GF-D8 (cell line): ENCODE measurements at places on chromosomes 1 and 21.

GRCh38 chr1:26994787-26995517 lies 1.5 kb downstream of the TRNP1 start:
- no peak for DNase-seq

DNA sequence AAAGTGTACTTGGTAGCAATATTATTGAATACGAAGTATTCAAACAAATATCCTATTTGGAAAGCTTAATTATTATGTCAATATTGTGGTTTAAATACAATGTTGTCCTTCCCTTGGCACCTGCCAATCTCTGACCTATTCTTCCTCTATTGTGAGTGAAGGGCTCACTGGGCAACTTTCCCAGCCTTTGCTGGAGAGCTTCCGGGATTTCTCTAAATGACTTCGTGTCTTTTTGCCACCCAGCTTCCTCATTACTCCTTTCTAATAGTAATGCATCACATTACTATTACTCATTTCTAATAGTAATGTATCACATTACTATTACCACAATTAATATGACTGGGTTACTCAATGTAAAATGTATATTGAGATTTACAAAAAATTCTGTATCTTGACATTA lies 880.6 kb downstream of the BRINP3 start:
- no peak for DNase-seq

DNA sequence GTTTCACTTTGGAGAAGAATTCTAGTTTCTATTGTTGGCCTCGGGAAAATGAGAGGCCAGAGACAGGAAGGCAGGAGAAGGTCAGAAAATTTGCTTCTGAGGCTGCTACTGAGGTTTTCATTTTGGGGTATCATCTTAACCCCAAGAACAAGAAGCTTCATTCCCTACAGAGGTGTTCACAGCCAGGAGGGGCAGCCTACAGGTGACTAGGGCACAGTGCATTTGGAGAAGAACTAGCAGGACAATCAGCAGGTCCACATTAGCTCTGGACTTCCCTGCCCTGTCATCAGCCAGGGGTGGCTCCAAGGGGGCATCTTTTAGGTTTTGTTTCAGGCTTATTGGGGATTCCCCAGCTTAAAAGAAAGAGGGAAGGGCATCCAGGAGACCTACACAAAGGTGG lies 12.1 kb upstream of the ZNF496 start:
- DNase-seq = no peak

- DNase-seq = no peak
Measured at GRCh38 chr1:62090016-62090415, 104.6 kb upstream of the L1TD1 start.

GRCh38 chr1:96509951-96510350 lies 211.6 kb upstream of the PTBP2 start:
- no peak for DNase-seq

- no peak for DNase-seq
Measured at GRCh38 chr1:180096584-180097325, 57.9 kb upstream of the QSOX1 start.

- no peak for DNase-seq
Measured at GRCh38 chr1:66563094-66563800, 29.3 kb downstream of the SGIP1 start.

- no peak for DNase-seq
Measured at GRCh38 chr1:156705918-156706656, 704 bp upstream of the CRABP2 start.

- DNase-seq = no peak
Measured at GRCh38 chr1:206979379-206980043, 9.3 kb upstream of the FCAMR start.

GRCh38 chr21:35779690-35780570 lies 280.4 kb downstream of the SETD4 start:
- no peak for DNase-seq

DNA sequence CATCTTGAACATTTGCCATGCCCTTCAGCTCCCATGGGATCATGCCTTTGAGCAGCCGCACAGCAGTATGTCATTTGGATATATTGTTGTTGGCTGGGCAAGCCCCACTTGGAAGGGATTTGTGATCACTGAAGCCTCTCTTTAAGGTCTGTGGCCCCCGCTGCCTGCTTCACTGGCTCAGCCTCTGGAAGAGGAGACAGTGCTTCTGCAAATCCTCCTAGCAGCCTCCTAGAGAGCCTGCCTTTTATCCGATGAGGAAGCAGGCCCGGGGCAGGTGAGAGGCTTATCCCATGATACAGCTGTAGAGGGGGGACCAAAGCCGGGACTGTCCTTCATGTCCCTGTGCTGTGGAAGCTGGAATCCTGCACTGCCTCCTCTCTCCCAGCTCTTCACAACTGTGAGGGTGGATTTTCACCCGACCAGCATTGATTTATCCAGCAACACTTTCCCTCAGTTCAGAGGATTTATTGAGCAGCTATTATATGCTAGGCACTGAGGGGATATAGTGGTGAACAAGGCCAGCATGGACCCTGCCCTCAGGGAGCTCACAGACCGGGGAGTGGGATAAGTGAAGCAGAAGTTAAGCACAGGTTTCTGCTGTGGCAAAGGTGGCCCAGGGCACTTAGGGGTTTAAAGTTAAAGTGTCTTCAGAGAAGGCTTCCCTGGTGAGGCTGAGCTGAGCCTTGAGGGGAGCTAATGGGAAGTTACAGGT lies 3.9 kb downstream of the TMEM61 start:
- no peak for DNase-seq

DNA sequence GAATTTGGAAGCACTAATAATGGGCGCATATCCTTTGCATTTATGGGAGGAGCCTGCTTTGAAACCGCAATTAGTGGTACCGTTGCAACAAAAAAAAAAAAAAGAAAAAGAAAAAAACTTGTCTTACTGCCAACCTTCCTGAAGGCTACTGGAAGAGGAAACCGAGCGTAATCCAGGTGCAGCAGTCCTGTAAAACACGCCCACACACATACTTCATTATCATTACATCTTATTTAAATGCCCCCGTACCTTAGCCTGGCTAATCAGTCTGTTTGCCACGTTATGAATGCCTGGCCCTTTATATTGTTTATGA lies 686 bp upstream of the ZNF281 start:
- DNase-seq = no peak

- DNase-seq = no peak
Measured at GRCh38 chr1:65691152-65691900, 101.4 kb upstream of the PDE4B start.

- DNase-seq = no peak
Measured at GRCh38 chr1:182330303-182330702, 61.3 kb downstream of the GLUL start.

DNA sequence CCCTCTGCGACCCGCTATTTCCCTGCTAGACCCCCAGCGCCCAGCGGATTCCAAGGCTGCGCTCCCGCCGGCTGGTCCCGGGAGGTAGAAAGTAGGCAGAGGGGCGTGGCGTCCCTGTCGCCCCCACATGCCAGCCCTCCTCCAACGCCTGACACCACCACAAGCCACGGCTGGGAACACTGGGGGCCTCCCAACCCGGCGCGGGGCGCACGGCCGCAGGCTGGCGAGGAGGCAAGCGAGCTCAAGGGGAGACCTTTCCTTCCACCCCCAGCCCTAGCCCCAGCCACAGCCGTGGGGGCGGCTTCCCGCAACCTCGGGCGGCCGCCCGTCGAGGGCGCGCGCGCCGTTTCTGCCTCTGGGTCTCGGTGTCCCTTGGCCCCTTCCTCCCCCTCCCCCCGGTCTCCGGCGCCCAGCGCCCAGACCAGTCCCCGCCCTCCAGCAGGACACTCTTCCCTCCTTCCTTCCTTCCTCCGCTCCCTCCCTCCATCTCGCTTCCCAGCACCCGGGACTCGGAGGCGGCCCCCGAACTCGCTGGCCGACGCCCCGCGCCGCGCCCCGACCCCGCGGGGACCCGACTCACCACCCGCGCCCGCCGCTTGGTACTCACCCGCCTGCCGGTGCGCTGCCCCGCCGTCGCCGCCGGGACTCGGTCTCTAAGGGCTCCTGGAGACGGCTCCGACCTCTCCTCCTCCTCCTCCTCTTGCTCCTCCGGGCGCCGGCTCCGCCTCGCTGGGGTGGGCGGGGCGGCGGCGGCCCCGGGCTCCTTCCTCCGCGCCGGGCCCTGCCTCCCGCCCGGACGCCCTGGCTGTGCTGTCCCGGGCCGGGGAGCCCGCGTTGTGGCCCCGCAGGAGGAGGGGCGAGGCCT lies at the start of gene GNG12:
GNG12 (minus strand) TSS at position 731 of the 865 bp plus-strand sequence. CDS start 125,781 bp downstream, outside the sequence.
- DNase-seq = no peak

DNA sequence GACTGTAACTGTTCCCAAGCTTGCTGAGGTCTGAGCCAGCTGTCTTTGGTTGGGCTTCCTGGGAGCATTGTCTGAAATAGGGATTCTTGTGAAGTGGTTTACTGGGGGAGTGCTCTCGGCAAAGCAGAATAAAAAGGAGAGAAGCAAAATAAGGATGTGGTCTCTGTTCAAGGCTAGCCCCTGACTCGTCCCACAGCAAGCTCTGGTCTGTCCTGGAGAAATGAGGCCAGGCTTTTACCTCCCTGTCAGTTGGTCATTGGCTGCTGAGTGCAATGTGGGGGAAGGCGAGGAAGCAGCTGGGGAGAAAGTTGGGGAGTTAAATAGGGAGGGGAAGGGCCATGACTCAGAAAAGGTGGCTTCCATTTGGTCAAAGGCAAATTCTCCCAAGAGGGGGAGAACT lies 303.9 kb upstream of the DUSP10 start:
- DNase-seq = no peak

- DNase-seq = no peak
Measured at GRCh38 chr21:18985584-18985983, 582.0 kb upstream of the TMPRSS15 start.

- DNase-seq = no peak
Measured at GRCh38 chr1:112083487-112083886, 94.0 kb upstream of the KCND3 start.

- DNase-seq = no peak
Measured at GRCh38 chr1:23742670-23743286, 493 bp upstream of the ELOA start.

GRCh38 chr1:233544304-233544703 lies 69.6 kb upstream of the KCNK1 start:
- no peak for DNase-seq

DNA sequence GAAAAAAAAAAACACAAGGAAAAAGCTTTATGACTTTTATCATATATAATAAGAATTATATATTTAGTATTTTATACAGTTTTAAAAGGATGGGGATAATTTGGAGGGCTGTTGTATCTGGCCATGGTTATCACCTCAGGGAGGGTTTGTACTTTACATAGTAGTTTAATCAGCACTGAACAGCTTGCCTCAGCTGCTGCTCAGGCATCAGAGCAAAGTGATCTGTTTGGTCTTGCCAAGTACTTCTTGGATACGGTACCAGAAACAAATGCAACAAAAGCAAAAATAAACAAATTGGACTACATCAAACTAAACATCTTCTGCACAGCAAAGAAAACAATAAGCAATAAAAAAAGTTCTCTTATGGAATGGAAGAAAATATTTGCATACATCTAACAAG lies 2.6 kb upstream of the SPTA1 start:
- DNase-seq = no peak

DNA sequence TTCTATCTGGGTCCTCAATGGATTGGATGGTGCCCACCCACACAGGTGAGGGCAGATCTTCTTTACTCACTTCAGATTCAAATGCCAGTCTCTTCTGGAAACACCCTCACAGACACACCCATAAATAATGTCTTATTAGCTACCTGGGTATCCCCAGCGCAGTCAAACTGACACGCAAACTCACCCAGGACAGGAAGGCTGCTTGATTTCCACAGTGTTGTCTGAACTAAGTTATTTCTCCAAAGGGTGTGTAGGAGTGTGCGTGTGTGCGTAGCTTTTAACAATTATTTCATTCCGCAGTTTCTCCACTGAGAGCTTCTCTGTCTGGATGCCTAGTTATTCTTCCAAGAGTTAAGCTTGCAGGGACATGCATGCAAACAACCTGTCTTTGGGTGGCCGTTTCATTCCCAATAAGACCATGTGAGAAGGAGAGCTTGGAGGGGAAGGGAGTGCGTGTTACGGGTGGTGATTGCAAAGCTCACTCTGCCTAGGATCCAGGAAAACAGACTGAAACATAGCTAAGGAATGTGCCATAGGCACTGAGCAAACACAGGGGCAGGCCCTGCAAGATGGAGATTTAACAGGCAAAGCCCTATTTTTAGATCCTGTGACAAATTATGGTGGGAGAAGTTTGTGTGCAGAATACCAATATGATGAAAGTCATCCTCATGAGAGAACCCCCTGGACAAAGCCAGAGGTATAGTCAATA lies 269.7 kb downstream of the DYRK1A start:
- DNase-seq = no peak

DNA sequence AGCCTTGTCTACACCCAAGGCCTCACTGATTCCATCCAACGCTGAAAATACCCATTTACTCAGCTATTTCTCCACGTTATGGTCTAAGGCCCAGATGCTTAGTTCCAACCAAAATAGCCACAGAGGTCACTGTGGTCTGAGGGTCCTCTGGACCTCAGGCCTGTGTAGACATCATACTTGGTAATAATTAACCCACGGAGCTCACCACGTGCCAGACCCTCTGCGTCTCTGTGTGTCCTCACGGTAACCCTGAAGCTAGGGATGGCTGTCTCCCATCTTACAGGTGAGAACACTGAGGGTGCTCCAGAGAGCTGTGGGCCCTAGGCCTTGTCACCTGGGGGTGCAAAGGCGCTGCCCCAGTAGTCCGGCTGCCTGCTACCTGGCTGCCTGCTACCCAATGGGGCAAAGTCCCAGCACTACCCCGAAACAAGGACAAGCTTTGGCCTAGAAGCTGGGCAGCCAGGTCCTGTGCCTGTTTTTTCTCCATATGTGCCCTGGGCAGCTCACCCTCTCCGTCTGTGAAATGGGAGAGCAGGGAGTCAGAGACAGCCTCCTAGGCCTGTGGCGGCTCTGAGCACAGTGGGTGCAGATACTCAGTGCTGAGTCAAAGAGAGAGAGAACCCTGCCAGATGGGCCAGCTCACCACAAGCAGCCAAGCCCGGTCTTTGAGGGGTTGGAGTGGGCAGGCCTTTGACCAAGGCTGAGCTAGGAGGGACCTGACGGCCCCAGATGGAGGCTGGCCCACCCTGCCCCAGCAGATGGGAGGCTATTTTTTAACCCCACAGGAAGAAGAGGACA lies 17.0 kb upstream of the RUNX3 start:
- DNase-seq = no peak

GRCh38 chr1:53316424-53316765 lies 11.5 kb downstream of the LRP8 start:
- no peak for DNase-seq

- DNase-seq = no peak
Measured at GRCh38 chr1:170871868-170872267, 63.5 kb upstream of the MROH9 start.

GRCh38 chr1:9992910-9993309 lies 4.1 kb upstream of the RBP7 start:
- no peak for DNase-seq

GRCh38 chr1:236167578-236167977 lies 25.2 kb downstream of the GPR137B start:
- no peak for DNase-seq

GRCh38 chr1:153942766-153943549 lies 3.6 kb downstream of the DENND4B start:
- DNase-seq = no peak

- DNase-seq = no peak
Measured at GRCh38 chr1:212677573-212677972, 22.1 kb downstream of the BATF3 start.
